ENCODE measurements at places on chromosomes 5 and 9.

GRCh38 chr5:122220511-122220910, 91.2 kb downstream of the ZNF474 start:
- no peak for DNase-seq

DNA sequence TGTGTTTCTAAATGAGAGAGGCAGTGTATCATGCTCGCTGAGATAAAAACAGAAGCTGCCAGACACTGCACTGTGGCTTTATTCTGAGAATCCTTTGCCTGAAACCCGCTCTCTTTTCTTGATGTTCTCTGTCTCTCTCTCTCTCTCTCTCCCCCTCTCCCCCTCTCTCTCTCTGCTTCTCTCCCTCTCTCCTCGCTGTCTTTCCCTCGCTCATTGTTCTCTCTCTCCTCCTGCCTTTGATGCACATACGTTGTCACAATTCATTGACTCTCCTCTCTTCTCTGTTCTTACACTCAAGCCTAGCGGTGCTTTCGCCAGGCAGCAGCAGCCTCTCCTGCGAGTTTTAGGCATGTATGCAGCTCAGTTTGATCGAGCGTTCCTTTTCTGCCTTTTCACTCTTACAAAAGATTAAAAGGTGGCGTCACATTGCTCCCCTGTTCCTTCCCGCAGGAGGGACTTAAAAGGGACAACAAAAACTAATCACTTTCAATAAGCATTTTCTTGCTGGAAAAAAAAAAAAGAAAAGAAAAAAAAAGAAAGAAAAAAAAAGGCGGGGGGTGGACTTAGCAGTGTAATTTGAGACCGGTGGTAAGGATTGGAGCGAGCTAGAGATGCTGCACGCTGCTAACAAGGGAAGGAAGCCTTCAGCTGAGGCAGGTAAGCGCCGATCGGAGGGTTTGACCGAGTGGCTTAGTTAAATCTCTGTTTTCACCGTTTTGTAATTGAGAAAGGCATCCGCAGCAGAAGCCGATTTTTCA, 717.9 kb upstream of the WWC1 start:
- peak; percentile 21 for DNase-seq

DNA sequence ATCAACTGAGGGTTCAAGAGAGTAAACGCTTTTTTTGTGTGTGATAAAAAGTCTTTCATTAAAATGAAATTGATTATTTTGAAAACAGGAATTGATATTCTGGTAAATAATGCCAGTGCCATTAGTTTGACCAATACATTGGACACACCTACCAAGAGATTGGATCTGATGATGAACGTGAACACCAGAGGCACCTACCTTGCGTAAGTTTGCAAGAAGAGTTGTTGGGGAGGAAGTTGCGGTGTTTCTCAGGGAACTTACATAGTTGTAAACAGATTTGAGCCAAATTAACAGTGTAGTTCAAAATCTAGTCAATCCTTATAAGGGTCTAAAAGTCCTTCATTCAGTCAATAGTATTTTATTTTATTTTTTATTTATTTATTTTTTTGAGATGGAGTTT, 28.9 kb downstream of the HSDL2 start:
- no peak for DNase-seq

- DNase-seq = no peak
These were observed 6.1 kb downstream of the BASP1 start for GRCh38 chr5:17223367-17224185.

- DNase-seq = no peak
These were observed 79.4 kb downstream of the PALM2AKAP2 start for GRCh38 chr9:109859447-109859846.

- DNase-seq = peak; percentile 76
These were observed 267.2 kb downstream of the RAB3C start for GRCh38 chr5:58849921-58850667.

GRCh38 chr5:96031811-96032261, 70.2 kb upstream of the ELL2 start:
- no peak for DNase-seq

DNA sequence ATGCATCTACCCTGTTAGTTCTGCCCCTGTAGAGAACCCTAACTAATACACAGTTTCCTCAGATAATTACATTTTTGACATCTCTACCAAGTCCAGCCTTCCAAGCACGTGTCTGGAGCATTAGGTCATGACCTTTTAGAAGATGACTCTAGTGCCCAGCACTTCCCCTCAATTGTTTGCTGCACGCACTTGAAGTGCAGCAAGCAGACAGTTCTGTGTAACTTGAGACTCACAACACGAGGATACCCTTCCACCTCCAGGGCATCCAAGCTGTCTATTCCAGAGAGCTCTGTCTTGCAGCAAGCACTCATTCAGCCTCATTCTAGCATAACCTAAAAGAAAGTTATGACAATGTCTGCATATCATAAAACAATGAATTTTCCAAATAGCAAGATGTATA, 1410.5 kb upstream of the CDH18 start:
- no peak for DNase-seq

DNA sequence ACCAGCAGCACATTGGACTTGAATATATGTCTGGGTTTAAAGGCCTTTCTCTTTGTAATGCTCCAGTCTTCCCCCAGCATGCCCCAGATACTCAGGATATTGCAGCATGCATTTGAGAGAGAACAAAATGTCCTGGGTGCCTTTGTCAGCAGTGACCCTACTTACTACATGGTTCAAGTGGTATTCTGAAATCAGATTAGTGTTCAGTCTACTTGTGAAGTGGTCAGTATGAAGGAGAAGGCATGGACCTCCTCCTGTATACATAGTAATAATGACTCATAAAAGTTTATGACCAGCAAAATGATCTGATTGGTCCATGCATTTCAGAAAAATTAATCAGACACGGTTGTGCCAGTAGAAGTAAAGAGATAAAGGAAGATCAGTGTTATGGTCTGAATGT, 25.4 kb downstream of the GPR21 start:
- no peak for DNase-seq

GRCh38 chr9:89425921-89426383, 72.0 kb downstream of the SEMA4D start:
- DNase-seq = no peak

DNA sequence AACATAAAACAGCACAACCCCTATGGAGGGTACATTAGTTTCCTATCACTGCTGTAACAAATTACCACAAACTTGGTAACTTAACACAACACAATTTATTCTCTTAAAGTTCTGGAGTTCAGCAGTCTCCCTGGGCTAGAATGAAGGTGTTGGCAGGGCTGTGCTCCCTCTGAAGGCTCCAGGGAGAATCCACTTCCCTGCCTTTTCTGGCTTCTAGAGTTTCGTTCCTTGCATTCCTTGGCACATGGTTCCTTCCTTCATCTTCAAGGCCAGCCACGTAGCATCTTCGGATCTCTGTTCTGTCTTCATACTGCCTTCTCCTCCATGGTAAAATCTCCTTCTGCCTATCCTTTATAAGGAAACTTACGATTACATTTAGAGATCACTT, 25.0 kb upstream of the GSN start:
- no peak for DNase-seq

- no peak for DNase-seq
These were observed 1.7 kb downstream of the PHF2 start for GRCh38 chr9:93577975-93578682.
